ENCODE measurements at places on chromosomes 12 and 14. TPM values are rescaled to one million over a fixed set of nuclear protein-coding genes. Genes with fewer than 3 reads are reported as not detected.

Gene LMNTD1
- not detected for total RNA-seq

Gene CACNA2D4
- 17.2 TPM for total RNA-seq

Gene LMO3
- total RNA-seq, result not detected

Gene FAM161B
- total RNA-seq, result 1.0 TPM

Gene MAPK1IP1L
- total RNA-seq, result 96.1 TPM

Gene SLC10A1
- total RNA-seq, result not detected

Gene C1S
- total RNA-seq, result 0.84 TPM

Gene RIMBP2
- not detected for total RNA-seq

Gene SLC17A8
- total RNA-seq, result not detected

Gene FOXG1
- not detected for total RNA-seq

Gene DDIT3
- total RNA-seq, result 130 TPM

Gene PPP2R3C
- 55.1 TPM for total RNA-seq

Gene CAPZA3
- not detected for total RNA-seq

Gene SPX
- 11.2 TPM for total RNA-seq

Gene ALDH1L2
- under 0.01 TPM for total RNA-seq

Gene GSC
- 0.42 TPM for total RNA-seq
